NCI-H460 (cell line): ENCODE measurements at places on chromosomes 7 and 10.

DNA sequence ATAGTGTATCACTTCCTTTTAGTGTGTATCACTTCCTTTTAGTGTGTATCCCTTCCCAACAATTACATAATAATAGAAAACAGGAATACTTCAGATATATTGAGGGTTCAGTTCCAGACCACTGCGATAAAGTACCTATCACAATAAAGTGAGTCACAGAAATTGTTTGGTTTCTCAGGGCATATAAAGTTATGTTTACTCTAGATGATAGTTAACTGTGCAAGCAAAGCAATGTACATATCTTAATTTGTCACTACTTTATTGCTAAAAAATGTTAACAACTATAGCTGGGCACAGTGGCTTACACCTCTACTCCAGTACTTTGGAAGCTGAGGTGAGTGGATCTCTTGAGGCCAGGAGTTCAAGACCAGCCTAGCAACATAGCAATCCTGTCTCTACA, 938.4 kb downstream of the CCSER2 start:
- no peak for DNase-seq

- no peak for DNase-seq
Observed at GRCh38 chr10:76033457-76034196, 602.2 kb downstream of the LRMDA start.

GRCh38 chr10:106793617-106794016, 370.9 kb downstream of the SORCS1 start:
- DNase-seq = no peak

GRCh38 chr7:129750501-129750900, 139.0 kb downstream of the NRF1 start:
- no peak for DNase-seq

GRCh38 chr7:36368496-36368895, 21.2 kb upstream of the ANLN start:
- no peak for DNase-seq

- DNase-seq = no peak
Observed at GRCh38 chr7:73945022-73945421, 83.0 kb upstream of the ELN start.

- no peak for DNase-seq
Observed at GRCh38 chr10:69656742-69657269, 26.8 kb downstream of the FAM241B start.

GRCh38 chr10:121598263-121599249, at the start of gene FGFR2:
Gene FGFR2 (minus strand): TSS chr10:121598444. CDS start chr10:121593817, 4,627 bp downstream.
- DNase-seq = peak; percentile 79

DNA sequence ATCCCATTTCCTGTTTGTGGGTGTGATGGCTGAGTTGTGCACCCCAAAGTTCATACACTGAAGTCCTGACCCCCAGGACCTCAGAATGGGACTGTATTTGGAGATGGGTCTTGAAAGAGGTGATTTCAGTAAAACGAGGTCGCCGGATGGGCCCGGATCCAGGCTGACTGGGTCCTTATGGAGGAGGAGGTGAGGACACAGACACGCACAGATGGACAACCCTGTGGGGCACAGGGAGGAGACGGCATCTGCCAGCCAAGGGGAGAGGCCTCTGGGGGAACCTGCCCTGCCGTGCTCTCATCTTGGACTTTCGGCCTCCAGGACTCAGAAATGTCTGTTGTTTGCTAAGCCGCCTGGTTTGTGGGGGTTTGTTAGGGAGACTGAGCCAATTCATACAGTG, 61.1 kb downstream of the PTPRN2 start:
- no peak for DNase-seq

DNA sequence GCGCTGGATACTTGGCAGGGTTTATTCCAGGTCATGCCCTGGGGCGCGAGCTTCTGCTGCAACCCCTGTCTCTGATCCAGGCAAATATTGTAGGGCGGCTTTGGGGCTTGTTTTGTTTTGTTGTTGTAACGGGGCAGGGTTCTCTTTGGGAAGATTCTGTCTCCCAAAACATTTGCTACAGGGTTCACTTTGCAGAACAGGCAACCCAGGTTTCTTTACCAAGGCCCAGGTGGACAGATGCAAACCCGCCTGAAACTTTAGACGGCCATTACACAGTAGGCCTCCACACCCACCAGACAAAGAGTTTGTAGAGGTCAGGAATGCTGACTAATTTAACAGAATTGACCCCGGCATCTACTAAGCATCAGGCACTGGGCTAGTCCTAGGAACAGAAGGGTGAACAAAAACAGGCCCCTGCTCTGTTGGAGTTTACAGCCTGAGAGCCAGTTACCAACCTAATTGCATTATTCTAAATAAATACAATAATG, 567 bp upstream of the CDCA7L start:
- no peak for DNase-seq
